CD4-positive, alpha-beta T cell treated with Interleukin-21 for 1 hour (primary cell): ENCODE measurements at places on chromosomes 6 and 20.

GRCh38 chr6:73129653-73130443 is 95.4 kb downstream of the KHDC1L start:
- peak; percentile 74 for DNase-seq

GRCh38 chr6:33886673-33887144 is 82.9 kb upstream of the MLN start:
- DNase-seq = peak; percentile 27

- no peak for DNase-seq
These were observed 36.3 kb downstream of the PPP1R3G start for GRCh38 chr6:5121479-5121878.

DNA sequence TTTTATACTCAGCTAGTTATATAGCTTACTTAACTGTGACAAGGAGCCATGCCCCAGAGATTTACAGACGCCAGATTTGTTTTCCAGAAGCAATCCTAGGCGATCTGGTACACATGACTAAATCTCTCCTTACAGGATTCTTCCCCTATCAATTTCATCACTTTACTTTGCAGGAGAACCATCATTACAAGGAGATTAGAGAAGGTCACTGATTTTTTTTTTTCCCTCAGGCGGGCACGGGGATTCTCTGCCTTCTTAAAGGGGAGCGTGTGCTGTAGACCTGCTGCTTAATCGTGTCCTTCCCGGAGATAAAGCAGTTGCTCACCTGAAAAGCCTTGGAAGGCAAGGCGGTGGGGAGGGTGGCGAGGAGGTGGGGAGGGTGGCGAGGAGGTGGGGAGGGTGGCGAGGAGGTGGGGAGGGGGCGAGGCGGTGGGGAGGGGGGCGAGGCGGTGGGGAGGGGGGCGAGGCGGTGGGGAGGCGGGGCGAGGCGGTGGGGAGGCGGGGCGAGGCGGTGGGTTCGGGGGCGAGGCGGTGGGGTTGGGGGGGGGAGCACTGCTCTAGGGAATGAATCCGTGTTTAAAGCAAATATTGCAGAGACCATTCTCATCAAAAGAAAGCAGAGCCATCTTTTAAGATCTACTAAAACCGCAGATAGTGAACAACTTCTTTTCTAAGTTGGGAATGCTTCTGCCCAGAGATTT is 14.3 kb upstream of the MRAP2 start:
- no peak for DNase-seq

DNA sequence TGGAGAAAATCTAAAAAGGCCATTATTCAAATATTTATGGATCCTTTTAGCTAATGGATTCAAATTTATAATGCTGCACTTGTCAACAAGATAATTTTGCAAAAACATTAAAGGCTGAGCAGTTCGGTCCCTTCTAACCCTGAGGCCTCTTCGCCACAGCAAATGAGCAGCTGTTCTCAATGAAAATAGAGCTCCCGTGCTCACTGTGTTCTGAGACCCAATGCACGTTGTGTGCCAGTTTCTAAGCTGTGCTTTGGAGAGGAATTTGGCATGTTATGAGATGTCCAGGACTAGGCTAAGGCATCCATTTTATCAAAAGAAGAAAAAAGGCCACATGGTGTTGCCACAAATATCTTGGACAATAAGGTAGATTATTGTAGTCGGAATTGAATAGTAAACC is 220.1 kb upstream of the TSHZ2 start:
- DNase-seq = no peak

GRCh38 chr6:606829-607379 is 50.0 kb downstream of the HUS1B start:
- DNase-seq = no peak

GRCh38 chr6:119891644-119892043 is 542.1 kb upstream of the MAN1A1 start:
- DNase-seq = no peak

- no peak for DNase-seq
These were observed 237.7 kb downstream of the HIVEP2 start for GRCh38 chr6:142707255-142707654.

- no peak for DNase-seq
These were observed 44.0 kb upstream of the SLC22A16 start for GRCh38 chr6:110520209-110520965.

GRCh38 chr6:35192301-35192860 is 21.4 kb upstream of the SCUBE3 start:
- DNase-seq = no peak

GRCh38 chr20:25046181-25046641 is 11.7 kb downstream of the ACSS1 start:
- no peak for DNase-seq

DNA sequence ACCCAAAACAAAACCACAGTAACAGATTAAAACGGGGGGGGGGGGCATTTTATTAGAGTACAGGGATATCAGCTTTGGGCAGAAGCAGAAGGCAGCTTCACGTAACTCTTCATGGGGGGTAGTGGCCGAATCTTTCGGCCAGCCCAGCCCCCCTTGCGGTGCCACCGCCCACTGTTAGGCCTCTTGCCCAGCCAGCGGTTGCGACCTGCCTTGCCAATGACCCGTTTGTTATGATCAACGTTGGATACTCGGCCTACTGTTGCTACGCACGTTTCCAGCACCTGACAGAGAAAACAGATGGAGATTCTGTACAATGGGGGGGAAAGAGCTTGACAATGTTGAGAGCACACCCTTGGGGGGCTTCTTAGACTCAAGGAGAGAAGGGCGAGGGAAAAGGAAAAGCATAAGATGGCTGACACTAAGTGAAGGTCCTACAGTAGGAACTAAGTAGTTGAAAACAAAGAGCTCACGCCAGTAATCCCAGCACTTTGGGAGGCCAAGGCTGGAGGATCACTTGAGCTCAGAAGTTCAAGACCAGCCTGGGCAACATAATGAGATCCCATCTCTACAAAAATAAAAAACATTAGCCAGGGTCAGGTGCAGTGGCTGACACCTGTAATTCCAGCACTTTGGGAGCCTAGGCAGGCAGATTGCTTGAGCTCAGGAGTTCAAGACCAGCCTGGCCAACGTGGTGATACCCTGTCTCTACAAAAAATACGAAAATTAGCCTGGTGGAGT is 724 bp upstream of the CUL7 start:
- no peak for DNase-seq

DNA sequence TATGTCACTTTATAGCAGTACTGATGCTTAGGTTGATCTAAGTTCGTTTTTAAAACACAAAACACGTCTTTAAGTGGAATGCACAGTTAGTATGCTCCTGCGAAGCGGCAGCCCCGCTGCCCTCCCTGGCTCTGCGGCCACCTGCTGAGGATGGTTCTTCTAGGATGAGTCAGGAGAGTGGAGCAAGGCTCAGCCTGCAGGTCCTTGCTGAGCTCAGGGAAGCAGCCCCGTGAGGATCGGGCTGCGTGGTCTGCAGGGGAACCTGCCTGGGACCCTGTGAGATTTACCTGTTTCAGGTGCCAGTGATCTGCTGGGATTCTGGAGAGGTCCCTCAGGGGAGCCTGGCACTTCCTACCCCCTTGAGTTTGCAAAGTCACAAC is 57.5 kb downstream of the SYNJ2 start:
- DNase-seq = no peak

- no peak for DNase-seq
These were observed 8.6 kb downstream of the IP6K3 start for GRCh38 chr6:33738153-33738552.

DNA sequence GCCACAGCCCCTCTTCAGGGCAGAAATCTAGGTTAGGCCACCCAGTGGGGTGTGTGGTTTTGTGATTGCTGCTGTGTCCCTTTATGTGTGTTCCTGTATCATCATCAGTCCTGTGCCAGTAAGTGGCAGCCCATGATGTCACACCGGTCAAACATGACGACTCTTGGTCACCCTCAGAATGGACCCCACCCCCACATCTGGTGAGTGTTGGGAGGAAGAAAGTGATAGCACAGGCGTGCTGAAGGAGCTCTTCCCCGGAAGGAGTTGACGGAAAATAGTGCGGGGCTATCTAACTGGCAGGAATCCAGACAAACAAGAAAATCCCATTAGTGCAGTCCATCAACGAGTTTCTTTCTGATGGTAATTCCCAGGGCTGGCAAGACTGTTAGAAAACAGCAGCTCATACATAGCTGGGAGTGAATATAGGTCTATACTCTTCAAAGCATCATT is 33.4 kb upstream of the IL17A start:
- no peak for DNase-seq

- no peak for DNase-seq
These were observed 159.6 kb upstream of the FLRT3 start for GRCh38 chr20:14497004-14497403.

- no peak for DNase-seq
These were observed 203.8 kb downstream of the ALDH8A1 start for GRCh38 chr6:134746140-134746539.

DNA sequence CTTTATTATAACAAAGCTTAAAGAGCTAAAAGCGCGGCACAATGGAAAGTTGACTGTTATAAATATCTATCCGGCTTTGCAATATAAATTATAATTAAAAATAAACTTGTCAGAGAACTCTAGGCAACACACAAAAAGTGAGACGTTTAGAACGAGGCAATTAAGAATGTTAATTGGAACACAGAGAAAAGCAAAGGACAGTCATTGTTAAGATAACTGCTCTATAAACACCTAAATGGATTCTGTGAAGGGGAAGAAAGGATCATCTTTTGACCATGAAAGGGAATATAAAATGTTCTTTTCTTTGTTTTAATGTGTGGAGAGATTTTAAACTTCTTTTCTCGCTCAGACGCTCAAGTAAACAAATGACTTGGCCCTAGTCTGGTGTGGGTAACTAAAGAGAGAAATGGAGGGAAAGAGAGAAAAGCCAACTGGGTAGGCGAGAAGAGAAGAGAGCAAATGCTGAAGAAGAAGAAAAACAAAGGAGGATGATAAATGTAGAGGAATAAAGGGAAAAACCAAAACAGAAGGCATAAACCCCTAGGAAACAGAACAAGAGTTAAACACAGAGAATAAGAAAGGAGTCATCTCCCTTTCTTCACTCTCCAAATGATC is 9.3 kb upstream of the SALL4 start:
- DNase-seq = no peak

DNA sequence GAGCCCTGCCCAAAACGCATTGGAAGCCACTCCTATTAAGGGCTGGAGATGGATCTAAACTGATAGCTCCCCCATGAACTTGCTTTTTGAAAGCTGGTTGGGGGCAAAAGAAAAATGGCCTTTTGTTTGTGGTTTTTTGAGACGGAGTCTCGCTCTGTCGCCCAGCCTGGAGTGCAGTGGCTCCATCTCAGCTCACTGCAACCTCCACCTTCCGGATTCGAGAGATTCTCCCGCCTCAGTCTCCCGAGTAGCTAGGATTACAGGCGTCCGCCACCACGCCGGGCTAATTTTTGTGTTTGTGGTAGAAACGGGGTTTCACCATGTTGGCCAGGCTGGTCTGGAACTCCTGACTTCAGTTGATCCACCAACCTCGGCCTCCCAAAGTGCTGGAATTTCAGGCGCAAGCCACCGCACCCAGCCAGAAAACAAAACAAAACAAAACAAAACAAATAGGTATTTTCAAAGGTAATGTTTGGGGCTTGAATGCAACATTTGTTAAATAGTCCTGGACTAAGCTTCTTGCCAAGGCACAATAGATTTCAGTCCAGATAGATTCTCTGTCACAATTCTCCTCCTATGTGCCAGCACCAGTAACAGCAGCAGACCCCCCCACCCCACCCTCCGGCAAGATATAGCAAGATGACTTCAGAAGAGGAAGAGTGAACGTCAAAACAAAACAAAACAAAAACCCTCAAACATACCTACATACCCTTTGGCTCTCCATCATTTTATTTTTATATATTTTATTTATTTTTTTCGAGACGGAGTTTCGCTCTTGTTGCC is 26.5 kb upstream of the ABT1 start:
- peak; percentile 24 for DNase-seq

DNA sequence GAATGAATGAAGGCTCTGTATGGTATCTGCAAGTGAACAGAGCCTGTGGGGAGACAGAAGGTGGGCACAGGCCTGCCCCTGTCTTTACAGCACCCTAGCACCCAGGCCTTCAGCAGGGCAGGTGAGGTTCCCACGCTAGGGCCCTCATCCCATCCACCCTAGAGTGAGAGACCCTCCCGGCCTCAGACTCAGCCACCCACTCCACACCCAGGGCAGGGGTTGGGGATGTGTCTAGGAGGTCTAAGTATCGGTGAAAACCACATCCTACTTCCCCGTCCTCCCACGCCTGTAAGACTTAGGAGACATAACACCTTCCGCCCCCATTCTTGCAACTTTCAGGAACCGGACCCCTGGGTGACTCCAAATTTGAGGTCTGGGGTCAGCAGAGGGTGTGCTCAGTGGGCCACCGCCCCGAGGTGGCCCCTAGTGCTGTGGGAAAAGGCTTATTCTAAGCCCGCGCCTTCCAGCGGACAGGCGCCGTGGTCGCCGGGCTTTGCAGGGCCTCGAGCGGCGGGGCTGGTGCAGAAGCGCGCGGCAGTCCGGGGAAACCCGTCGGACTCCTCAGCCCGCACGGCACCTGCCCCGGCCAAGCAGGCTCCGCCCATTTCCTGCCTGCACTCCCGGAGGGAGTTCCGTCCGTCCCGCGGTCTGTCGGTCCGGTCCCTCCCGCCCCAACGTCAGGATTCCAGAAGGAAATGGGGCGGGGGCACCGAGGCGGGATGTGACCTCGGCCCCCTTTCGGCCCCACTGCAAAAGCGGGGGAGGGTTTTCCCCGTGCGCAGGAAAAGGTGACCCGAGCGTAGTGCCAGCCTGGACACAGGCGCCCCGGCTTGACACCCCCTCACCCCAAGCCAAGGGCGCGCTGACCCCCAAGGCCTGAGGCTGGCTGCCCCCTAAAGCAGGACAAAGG is 868 bp downstream of the SAMD10 start:
- peak; percentile 64 for DNase-seq

DNA sequence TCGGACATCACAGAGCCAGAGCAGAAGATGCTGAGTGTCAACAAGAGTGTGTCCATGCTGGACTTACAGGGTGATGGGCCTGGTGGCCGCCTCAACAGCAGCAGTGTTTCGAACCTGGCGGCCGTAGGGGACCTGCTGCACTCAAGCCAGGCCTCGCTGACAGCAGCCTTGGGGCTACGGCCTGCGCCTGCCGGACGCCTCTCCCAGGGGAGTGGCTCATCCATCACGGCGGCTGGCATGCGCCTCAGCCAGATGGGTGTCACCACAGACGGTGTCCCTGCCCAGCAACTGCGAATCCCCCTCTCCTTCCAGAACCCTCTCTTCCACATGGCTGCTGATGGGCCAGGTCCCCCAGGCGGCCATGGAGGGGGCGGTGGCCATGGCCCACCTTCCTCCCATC is 11.4 kb upstream of the ZBTB9 start:
- no peak for DNase-seq

DNA sequence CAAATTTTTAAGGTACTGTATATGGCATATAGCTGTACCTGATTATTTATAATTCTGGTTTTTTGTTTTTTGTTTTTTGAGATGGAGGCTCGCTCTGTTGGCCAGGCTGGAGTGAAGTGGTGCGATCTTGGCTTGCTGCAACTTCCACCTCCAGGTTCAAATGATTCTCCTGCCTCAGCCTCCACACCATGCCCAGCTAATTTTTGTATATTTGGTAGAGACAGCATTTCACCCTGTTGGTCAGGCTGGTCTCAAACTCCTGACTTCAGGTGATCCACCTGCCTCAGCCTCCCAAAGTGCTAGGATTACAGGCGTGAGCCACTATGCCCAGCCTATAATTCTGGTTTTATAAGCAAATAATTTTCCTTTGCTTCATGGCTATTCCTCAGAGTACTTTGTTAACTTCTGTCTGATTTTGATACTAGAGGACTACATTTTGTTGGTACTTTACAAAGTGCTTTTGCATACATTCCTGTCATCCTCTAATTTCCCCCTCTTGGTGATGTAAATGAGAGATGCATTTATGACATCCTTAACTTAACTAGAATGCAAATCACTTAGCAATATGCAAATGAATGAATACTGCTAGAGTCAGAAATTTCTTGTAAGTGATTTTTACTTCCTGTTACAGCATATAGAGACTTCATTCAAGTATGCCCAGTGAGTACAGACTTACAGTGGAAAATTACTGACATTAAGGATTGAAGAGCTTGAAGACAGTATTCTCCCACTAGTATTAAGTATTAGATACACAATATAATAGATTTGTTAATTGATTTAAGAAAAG is 35.7 kb upstream of the ARID1B start:
- DNase-seq = no peak
